ENCODE measurements at places on chromosomes 16 and 17.

DNA sequence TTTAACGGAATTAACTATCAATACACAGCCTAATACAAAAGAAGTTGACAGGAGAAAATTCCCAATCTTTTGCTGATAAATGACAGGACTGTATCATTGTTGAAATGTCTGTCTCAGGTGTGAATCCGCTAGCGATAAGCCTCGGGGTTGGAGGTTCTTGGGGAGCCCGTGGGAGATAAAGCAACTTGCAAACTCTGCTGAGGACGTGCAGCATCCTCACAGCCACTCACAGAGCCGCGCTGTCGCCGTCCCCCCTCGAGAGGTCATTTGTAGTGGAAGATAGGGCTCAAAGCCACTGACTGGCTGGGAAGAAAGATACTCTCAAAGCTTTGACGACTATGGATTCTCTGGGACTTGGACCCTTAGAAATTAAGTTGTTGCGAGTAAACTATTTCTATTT is 17.0 kb downstream of the MAP1LC3B start:
- DNase-seq = no peak

GRCh38 chr16:84243732-84244131 is 3.9 kb upstream of the KCNG4 start:
- no peak for DNase-seq

DNA sequence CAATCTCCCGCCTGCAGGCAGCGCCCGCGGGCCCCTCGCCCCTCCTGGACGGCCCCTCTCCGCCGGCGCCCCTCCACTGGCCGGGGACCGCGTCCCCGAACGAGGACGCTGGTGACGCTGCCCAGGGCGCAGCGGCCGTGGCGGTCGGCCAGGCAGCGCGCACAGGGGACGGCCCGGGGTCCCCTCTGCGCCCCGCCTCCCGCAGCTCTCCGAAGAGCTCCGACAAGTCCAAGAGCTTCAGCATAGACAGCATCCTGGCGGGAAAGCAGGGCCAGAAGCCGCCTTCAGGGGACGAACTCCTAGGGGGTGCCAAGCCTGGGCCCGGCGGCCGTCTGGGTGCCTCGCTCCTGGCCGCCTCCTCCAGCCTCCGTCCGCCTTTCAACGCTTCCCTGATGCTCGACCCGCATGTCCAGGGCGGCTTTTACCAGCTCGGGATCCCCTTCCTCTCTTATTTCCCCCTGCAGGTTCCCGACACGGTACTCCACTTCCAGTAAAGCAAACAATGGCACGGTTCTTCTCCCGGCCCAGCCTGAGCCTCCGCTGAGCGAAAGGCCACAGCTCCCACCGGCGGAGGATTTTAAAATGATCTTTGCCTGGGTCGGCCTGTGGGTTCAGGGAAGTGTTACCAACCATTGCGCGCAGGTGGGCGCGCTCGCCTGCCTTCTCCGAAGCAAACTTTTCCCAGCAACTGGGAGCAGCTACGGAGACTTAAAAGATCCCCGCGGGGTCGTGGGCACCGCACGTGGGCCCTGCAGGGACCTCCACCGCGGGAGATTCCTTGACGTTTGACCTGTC is 1.1 kb downstream of the FOXL1 start:
- no peak for DNase-seq

DNA sequence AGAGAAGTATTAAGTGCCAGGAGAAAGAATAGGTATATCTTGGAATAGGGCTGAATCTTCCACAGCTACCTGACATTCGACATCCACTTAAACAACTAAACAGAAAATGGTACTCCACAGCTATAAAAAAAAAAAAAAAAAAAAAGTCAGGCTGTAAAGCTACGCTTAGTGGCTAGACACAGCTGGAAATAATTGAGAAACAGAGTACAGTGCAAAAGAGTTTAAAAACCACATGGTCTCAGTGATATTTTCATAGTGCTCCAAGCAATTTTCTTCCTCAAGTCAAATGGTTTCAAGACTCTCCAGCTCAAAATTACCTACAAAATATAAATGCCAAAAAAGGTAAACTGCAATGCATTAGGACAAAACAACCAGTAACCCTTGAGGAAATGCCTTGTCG is 607.1 kb downstream of the KCNJ2 start:
- DNase-seq = no peak

GRCh38 chr17:42345396-42346073 is 42.7 kb downstream of the STAT3 start:
- no peak for DNase-seq

DNA sequence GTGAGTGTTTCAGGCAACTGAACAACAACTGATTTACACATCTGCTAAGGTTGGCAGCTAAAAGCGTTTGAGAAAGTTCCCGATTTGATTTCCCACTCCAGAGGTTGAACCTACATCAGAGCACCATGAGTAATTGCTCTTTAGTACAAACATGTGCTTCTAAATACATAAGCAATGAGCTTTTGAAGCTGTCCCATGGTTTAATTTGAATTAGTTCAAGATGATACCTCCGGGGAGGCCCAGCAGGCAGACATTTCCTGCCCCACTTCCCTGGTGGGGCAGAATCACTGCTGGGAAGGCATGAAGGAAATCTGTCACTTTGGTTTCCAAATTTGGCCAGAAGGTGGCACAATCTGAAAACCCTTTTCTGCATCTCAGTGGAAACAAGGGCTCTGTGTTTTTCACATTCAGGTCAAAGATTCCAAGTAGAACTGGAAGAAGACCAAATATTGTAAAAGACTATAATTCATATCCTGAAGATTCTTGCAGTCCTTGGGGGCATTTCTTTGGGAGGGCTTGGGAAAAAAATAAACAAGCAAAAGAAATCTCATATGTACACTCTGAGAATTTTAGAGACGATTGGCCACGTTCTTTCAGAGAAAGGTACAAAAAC is 176.2 kb upstream of the FAM20A start:
- peak; percentile 38 for DNase-seq

GRCh38 chr17:66673668-66674276 is 161.1 kb upstream of the CACNG5 start:
- DNase-seq = no peak

DNA sequence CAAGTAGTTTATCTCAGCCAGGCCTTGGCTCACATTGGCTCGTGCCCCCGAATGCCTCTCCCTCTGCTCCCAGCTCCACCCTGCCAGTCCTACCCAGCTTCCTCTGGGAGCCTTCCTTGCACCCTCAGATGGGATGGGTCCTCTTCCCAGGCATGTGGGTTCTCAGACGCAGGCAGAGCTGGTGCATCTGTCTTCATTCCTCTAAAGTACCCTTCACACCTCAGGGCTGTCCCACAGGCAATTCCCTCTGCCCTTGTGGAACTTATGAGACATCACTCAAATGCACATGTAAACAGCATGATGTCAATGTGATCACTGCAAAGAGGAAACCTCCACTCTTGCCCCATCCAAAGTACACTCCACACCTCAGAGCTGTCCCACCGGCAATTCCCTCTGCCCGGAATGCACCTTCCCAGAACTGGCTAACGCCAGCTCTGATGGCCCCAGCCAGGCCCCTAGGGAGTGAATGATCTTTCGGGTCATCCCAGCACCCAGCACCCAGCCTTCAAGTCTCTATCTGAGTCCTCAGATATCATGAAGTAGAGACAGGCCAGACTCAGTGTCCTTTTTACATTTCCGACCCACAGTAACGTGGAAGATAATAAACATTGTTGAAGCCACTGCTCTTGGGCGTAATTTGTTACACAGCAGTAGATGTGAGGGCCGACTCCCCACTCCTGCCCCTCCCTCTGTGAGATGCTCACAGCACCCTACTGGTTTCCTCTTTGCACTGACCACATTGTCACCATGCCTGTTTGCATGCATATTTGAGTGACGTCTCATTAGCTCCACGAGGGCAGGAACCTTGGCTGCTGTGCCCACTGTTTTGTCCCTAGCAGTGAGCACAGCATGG is 85.4 kb downstream of the N4BP1 start:
- no peak for DNase-seq

- DNase-seq = no peak
Measured at GRCh38 chr16:66278604-66279262, 87.8 kb upstream of the CDH5 start.

GRCh38 chr17:81553616-81554181 is 1.5 kb upstream of the FAAP100 start:
- no peak for DNase-seq

- no peak for DNase-seq
Measured at GRCh38 chr17:49252148-49252695, 21.6 kb upstream of the PHOSPHO1 start.

- no peak for DNase-seq
Measured at GRCh38 chr16:84178146-84178765, 8.6 kb downstream of the TAF1C start.

GRCh38 chr17:82825540-82826124 is 14.2 kb downstream of the ZNF750 start:
- DNase-seq = no peak

DNA sequence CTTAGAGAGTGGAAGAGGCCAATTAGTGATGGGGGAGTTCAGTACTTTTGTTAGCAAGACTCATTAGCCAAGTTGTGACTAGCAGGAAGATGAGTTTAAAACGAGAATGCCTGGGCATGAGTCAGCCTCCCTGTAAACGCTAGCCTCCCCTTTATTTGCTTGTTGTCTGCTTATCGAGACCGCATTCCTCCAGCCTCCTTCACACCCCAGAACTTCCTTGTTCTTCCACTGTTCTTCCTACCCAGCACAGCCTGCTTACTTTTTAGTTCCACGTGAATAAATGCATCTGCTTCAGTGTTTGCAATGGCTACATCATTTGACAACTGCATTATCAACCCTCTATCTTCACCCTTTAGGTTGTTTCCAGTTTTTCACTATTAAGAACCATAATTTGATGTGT is 20.2 kb upstream of the OR3A1 start:
- DNase-seq = no peak

GRCh38 chr16:67448580-67448979 is 17.7 kb downstream of the HSD11B2 start:
- no peak for DNase-seq

GRCh38 chr16:79843631-79844043 is 243.1 kb upstream of the MAF start:
- DNase-seq = no peak

- DNase-seq = no peak
Measured at GRCh38 chr17:10458701-10459100, 10.7 kb downstream of the MYH4 start.

DNA sequence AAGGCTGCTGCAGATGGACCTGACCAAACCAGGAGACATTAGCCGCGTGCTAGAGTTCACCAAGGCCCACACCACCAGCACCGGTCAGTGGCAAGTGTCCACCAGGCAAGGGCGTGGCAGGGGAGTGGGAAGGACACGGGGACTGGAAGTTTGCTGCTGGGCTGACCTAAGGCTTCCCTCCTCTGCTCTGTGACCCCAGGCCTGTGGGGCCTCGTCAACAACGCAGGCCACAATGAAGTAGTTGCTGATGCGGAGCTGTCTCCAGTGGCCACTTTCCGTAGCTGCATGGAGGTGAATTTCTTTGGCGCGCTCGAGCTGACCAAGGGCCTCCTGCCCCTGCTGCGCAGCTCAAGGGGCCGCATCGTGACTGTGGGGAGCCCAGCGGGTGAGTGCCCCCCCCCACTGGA is 4.8 kb downstream of the HSD11B2 start:
- DNase-seq = no peak

GRCh38 chr17:82917699-82918345 is 78.0 kb upstream of the ZNF750 start:
- no peak for DNase-seq

GRCh38 chr17:65551267-65552040 is 10.0 kb downstream of the AXIN2 start:
- DNase-seq = no peak

DNA sequence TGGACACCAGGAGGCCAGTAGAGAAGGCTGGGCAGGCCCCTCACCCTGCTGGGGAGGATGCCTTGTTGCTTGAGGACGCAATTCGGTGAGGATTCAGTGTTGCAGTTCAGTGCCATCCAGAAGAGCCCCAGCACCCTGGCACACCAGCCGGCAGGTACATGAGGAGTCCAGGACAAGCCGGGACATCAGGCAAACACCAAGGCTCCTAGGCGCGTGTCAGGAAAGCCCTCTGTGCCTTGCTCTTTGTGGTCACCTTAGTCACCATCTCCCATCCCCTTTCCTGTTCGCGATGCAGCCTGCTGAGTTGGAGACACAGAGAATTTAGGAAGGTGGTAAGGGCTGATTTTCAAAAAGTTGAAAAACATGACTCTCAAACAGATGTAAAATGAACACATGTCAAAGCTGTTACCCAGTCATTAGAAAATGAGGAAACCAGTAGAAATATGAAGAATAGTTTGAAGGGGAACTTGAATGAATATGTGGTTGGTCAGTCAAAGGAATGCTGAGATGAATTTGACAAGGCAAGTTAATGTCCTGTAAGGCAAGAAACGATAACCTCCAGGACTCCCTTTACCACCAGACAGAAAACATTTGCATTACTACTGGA is 2.3 kb upstream of the NCBP3 start:
- DNase-seq = no peak

GRCh38 chr16:81421536-81421935 is 23.1 kb upstream of the CMIP start:
- DNase-seq = no peak

DNA sequence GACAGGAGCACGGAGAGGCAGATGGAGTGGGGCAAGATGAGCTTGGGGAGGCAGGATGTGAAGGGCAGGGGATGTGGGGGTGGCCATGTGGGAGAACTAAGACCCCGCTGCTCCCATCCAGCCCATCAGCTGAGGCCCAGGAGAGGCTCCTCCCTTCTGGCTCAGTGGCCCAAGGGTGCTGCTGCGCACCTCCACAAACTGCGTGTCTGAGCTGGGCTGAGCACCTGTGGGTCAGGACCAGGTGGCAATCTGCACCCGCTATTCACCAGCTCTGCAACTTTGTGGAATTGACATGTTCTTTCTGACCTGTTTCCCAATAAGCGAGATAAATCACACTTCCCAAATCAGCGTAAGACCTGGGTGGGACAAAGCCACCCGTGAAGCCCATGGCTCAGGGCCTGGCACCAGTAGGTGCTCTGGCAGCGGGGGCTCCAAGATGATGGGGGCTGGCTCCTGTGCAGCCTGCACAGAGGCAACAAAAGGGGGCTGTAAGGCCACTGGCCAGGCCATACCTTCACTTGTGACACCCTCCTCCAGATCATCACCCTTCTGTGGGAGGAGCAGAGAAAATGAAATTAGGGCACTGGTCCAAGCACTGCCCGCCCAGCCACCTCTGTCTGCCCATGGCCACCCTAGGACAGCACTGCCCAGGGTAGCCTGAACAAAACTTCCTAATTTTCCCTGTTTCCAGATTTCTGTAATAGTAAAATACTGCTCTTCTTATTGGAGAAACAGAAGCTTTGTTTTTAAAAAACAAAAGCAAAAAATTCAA is 11.7 kb upstream of the SREBF1 start:
- no peak for DNase-seq

DNA sequence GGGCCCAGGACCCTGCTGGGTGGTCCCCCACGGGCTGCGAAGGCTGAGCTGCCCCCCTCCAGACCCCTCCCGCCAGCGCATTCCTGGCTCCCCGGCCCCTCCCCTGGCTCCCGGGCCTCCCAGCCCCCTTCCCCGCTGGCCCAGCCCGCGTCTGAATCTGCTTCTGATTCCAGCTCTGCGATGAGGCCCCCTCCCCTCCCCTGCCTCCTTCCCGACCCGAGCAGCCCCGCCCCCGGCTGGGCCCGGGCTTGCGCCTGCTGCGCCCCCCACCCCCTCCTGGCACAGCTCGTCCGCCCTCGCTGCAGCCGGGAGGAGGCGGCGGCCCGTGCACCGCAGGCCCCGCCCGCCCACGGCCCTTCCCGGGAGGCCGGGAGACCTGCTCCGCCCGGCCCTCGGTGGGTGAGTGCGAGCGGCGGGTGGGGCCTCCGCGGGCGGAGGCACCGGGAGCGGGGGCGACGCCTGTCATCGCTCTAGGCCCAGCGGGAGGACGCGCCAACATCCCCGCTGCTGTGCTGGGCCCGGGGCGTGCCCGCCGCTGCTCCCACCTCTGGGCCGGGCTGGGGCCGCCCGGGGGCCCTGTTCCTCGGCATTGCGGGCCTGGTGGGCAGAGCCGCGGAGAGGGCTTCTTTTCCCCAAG is at the start of gene NTN3:
TSS of gene NTN3 (plus strand) at position 282 of the 637 bp plus-strand sequence. CDS start 405 bp downstream, outside the sequence.
- DNase-seq = no peak
